Hepatocyte (in vitro differentiated cells): ENCODE measurements at places on chromosomes 1 and 21.

- DNase-seq = peak; percentile 82
Measured at GRCh38 chr1:53393325-53393792, 65.5 kb upstream of the LRP8 start.

DNA sequence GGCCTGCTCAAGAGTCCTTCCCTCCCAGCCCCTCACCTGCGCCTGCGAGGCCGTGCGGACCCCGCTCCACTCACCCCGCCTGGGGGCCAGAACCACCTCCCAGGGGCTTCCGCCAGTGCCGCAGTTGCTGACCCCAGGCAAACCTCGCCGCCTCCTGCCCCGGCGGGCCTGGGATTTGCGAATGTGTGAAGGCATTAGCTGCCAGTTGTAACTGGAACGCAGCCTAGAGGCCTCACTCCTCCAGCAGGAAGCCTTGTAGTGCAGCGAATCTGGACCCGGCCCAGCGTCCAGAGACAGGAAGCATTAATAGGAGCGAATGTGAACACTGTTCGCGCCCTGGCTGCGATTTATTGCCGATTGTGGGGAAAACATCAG, 140.9 kb upstream of the ARHGEF16 start:
- peak; percentile 79 for DNase-seq

GRCh38 chr21:30257773-30258172, 25.0 kb downstream of the KRTAP24-1 start:
- peak; percentile 56 for DNase-seq

- peak; percentile 58 for DNase-seq
Measured at GRCh38 chr1:176517484-176517883, 54.5 kb downstream of the PAPPA2 start.

DNA sequence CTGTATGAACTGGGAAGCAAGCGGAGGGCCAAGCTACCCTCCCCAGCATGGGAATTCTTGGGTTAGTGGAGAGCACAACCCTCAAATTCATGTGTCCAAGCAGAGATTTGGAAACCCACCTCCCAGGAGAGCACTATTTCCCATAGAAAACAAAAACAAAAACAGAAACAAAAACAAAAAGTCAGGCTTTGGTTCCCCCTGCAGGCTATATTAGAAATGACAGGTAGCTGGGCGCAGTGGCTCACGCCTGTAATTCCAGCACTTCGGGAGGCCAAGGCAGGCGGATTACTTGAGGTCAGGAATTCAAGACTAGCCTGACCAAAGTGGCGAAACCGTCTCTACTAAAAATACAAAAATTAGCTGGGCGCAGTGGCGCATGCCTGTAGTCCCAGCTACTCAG, 10.8 kb downstream of the MINDY1 start:
- DNase-seq = peak; percentile 45
